ENCODE measurements at places on chromosomes 5 and 9.

DNA sequence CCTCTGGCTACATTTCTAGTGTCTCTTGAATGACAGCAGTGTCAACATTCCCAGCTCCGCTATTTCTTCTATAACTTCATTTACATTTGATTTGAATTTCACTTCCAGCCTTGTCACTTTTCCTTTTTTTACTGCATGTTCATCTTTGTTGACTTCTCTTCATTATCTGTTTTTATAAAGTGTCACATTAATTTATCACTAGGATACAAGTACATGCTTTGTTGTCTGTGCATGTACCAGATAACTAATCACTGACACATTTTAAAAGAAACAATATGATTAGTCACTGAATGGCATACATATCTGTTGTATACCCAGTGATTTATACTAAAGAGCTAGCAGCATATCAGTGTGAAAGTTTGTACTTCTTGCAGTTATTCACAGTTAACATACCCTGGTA lies 29.1 kb downstream of the ARSK start:
- DNase-seq, result no peak

- DNase-seq, result no peak
Measured at GRCh38 chr5:123235781-123236180, 146.7 kb downstream of the PRDM6 start.

- no peak for DNase-seq
Measured at GRCh38 chr9:22332202-22332601, 114.4 kb upstream of the DMRTA1 start.

DNA sequence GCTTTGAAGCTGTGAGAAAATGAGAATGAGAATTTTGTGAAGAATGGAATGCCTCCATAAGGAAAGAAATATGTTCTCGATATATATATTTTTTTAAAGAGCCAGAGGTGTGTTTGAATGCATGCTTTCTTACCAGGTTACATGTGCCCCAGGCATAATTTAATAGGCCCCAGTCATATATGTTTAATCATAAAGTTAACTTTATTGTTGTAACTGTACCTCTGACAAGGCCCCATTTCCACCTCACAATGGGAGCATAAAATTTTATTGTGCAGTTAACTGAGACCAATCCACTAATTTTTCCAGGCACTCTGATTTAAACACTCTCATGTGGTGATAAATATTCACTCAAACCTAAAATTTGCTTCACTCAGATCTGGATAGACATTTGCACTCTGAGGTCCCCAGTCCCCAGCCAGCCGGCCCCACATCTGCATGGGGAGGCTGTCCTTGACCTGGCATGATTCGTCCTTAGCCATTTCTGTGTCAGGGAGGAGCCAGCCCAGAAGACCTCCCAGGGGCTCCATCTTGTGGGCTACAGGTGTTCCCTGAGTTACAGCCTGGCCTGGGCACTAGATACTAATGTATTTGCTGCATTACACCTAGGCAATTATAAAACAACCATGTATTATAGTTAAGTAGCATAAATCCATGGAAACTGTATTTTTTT lies 245.8 kb downstream of the MTRR start:
- DNase-seq, result no peak

DNA sequence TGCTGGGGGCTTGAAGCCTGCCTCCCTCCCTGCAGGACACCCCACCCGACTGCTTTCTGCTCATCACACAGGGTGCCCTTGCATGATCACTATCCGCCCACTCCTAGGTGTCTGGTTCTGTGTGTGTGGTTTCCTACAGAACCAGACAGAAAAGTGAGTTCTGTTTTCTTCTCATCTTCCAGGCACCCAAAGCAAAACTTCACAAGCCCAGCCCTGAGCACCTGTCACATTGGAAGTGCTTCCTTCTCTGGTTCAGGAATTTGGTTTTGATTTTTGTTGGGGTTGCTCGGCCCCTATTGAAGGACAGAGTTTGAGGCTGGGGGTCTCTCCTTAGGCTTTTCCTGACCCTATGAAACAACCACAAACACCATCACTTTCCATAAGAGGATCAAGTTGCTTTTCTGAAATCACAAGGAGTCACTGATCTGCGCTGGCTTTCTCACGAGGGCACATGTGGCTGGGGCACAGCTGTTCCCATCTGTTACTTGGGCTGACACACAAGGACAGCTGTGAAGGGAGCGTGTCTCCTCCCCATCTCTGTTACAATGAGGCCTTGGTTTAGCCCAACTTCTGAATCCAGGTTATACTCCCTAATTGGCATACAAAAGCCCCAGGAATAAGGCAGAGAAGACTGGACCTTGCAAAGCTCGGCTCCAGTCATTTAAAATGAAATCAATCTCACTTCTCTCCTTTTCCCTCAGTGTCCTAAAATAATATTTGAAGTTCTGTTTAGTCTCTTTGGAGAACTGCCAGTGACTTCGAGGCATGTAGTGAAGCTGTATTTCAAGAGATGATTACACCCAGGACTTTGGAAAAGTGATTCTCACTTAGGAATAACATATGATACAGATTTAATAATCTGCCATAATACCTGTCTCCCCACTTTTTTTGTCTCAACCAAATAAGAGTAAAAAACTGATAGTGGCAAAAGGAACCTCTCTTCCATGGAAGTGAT lies 213.1 kb upstream of the GAS1 start:
- peak; percentile 32 for DNase-seq

DNA sequence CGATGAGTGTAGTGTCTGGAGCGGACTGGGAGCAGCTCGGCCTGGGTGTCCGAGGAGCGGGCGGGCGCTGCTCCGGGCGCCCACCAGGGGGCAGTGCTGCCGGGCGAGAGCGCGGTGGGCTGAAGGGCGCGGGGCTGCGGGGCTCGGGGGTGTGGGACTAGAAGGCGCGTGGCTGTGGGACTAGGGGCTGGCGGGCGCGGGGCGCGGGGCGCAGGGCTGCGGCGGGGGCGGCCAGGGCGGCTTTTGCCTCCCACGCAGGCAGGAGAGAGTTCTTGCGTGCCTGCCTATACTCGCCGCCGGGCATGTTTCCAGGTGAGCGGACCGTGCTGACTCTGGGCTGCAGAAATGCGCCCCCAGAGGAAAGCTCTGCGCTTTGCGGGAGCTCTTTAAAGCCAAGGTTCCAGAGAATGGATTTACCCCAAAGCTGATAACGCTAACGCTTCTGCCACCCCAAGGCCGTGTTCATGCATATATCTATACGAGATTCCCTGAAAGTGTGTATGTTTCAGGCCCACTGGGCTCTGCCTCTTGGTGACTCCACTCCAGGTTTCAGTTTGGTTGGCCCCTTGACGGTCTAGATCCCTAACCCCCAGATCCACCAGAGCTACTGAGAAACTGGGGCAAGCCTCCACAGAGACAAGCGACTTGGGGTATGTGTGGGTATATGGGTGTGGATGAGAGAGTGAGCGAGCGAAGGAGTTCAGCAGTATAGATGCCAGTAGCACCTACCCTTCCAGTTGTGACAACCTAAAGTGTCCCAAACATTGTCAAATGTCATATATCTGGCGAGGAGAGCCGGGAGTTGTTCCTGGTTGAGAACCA lies 56.2 kb downstream of the ACER2 start:
- peak; percentile 86 for DNase-seq

- DNase-seq, result peak; percentile 90
Measured at GRCh38 chr5:94693043-94693822, 74.8 kb downstream of the SLF1 start.

DNA sequence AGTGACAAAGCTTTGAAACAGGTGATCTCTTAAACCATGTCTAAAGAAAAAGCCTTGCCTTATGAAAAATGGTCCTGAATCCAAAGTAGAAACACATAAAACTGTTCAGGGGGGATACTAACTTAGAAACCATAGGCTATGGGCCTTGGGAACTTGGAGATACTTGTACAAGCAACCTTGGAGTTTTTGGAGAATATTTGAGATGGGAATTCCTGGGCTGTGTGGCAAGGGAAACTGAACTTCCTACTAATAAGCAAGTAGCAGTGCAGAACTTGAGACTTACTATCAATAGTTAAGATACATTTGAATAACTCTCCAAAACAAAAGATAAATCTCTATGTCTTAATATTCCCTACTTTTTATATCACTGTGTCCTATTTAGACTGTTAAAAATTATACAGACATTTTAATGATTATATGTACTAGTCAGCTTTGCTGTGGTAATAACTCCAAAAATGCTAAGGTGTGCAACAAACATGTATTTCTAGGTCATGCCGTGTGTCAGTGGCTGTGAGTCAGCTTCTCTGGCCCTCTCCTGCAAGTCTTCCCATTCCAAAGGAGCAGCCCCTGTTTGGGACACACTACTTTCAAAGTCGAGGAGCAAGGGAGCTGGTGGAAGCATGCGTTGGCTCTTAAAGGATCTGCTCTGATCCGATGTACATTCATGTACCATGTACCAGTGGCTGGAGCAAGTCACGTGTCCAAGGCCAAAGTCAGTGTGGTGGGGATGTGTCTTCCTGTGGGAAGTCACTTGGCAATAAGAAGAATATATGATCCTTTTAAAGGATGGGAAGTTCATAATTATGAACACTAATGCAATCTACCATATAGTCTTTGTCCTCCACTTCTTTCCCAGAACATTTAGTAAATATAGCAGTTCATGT lies 39.6 kb downstream of the SNX30 start:
- DNase-seq, result no peak

DNA sequence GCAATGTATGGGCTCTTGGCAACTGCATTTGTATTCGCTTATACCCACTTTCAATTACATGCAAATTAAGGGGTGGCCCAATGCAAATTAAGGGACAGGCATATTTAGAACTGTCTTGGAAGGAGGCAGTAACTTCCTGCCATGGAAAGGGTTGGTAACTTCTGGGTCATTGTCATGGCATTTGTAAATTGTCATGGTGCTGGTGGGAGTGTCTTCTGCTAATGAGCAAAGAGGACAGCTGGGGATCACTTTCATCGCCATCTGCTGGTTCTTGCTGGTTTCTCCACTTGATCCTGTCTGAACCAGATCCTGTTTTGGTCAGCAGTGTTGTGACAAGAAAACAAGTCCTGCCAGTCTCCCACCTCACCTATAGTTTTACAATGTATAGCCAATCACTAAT lies 23.3 kb upstream of the UGT3A2 start:
- DNase-seq, result peak; percentile 57

- no peak for DNase-seq
Measured at GRCh38 chr5:169429044-169429443, 128.1 kb upstream of the SLIT3 start.

- peak; percentile 59 for DNase-seq
Measured at GRCh38 chr5:7754997-7755596, 95.8 kb downstream of the CFAP90 start.
